ENCODE measurements at places on chromosomes 2 and 18.

DNA sequence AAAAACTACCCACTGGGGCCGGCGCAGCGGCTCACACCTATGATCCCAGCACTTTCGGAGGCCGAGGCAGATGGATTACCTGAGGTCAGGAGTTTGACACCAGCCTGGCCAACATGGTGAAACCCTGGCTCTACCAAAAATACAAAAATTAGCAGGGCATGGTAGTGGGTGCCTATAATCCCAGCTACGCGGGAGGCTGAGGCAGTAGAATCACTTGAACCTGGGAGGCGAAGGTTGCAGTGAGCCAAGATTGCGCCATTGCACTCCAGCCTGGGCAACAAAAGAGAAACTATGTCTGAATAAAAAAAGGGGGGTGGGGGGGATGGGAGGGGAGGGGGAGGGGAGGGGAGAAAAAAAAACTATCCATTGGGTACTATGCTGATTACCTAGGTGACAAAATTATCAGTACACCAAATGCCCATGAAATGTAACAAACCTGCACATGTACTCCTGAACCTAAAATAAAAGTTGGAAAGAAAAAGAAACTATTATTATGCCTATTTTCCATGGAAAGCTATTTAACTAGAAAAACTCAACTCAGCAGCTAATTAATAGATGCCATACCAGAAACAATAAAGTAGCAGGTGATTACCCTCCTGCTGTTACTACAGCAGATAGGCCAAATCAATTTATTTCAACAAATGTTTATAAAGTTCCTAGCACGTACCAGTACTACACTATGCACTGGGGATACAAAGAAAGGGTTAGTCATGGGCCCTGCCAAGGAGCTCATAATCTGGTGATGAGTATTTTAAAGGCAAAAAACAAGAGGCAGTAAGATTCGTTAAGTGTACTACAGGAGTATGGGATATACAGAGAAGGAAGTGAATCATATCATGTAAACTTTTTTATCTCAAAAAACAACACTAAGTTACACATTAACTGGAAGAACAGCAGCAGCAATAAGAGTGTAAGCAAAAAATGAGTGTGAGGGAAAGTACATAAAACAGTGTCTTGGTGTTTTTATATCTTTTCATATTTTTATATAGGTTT lies 112.8 kb upstream of the SLC39A10 start:
- no peak for DNase-seq

GRCh38 chr2:99775585-99775984 lies 285.8 kb upstream of the REV1 start:
- DNase-seq = no peak

- peak; percentile 18 for DNase-seq
Measured at GRCh38 chr2:239401881-239402233, 1.0 kb upstream of the HDAC4 start.

- no peak for DNase-seq
Measured at GRCh38 chr2:145644820-145645302, 1124.9 kb upstream of the ZEB2 start.

DNA sequence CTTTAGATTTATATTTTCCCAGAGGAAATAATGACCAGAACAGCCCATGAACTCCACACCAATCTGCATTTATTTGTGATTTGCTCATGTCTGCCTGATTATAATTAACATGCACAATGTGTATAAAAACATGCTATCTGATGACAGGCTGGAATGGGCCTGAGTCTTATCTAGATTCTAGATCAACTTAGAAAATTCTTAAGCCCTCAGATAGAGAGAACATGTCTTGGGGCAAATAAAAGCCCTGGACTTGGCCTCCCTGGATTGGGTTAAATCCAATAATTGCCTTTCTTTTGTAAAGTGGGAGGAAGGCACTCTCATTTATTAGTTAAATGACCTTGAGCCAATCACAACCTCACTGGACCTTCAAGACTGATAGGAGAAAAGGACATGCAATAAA lies 61.8 kb downstream of the EVA1A start:
- DNase-seq = no peak

GRCh38 chr18:54679318-54680149 lies 88.5 kb downstream of the DYNAP start:
- DNase-seq = no peak

GRCh38 chr2:217980591-217980990 lies 22.2 kb downstream of the TNS1 start:
- no peak for DNase-seq

GRCh38 chr2:129711816-129712675 lies 267.4 kb upstream of the RAB6C start:
- no peak for DNase-seq

DNA sequence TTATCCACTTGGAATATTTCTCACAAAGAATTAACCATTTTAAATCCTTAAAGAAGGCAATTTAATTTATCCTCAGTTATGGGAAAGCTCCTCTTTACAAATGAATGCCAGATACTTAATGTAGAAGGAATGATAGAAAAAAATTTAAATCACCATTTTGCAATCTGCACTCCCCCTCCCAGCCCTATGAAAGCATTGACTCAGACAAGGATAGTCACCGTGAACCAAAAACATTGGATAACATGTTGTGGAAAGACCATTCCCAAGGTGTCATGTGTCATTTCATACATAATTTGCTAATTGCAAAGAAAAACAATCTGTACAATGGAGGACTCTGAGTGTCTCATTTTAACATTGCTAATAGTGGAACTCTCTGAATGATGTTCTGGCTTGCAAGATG lies 421.0 kb downstream of the TXNL1 start:
- DNase-seq = no peak

DNA sequence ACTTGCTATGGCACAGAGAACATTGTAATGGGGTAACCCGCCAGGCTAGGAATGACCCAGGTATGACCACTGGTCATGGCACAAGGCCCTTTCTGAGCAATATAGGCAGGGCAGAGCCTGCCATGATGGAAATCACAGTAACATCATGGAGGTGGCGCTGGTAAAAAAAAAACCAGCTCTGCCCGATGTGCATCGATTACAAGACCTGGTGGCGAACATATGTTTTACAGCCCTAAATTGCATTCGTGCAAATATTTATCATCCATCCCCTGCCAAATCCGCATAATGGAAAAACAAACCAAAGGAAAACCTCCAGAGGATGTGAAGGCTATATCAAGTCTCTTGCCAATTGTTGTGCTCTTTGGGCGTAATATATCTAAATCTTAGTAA lies 60.6 kb downstream of the SEMA4F start:
- DNase-seq = no peak

All from stimulated activated CD4-positive, alpha-beta T cell treated with anti-CD3 and anti-CD28 coated beads, Interleukin-2, amount 100 ng/mL, for 4 hours (primary cell).